ENCODE measurements at places on chromosomes 13 and 19.

DNA sequence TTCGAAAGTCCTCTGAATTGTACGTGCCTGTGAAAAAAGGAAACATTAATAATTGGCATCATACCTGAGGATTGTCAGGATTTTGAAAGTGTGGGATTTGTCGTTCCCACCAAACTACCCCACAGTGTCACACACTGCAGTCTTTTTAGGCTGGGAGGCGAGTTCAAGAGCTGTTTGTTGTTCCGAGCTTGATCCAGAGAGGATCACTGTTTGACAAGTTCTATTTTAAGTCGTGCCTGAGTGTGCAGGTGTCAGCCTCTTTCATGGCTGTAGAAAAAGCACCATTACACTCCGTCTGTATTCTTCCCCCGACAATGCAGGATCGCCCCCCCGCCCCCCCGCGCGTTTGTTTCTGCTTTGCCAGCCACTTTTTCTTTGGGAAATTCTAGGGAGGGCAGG lies 635 bp upstream of the NBEA start:
- DNase-seq, result no peak

DNA sequence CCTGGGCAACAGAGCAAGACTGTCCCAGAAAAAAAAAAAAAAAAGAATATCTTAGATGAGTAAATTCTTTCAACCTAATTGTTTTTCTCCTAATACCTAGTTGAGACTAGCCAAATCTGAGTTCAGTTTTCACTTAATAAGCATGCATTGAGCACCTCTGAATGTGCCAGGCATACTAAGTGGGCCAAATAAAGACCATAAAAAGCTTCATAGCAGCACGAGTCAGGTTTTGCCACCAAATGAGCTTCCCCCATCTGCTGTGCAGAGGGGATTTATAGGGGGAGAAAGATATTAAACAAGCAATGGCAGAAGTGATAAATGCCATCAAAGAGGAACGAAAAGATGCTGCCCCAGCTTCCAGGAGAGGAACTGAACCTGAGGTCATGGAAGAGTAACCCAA lies 11.4 kb downstream of the THSD1 start:
- no peak for DNase-seq

DNA sequence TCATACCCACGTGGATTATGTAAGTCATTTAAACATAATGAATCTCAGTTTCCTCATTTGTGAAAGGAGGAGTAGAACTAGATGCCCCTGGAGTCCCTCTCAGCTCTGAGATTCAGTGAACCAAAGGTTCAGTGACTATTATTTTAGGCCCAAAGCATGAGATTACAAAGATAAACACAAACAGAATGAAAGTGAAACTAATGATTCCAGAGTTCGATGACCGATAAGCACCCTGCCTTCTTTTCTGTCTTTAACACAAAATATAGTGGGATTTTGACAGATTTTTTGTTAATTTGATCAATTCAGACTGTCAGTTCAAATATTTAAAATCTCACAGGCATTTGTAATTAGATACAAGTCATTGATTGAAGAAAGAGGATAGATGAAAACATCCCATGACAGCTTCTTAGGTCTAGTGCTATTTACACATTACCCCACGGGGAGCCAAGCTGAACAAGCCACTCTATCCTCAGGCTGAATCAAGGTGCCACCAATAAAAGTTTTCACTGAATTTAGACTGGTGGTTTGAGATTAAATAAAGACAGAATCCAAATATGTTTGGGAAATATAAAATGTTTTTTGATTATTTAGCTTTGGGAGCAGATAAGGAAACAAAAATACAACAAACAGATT lies 64.6 kb upstream of the RAP2A start:
- DNase-seq, result no peak

DNA sequence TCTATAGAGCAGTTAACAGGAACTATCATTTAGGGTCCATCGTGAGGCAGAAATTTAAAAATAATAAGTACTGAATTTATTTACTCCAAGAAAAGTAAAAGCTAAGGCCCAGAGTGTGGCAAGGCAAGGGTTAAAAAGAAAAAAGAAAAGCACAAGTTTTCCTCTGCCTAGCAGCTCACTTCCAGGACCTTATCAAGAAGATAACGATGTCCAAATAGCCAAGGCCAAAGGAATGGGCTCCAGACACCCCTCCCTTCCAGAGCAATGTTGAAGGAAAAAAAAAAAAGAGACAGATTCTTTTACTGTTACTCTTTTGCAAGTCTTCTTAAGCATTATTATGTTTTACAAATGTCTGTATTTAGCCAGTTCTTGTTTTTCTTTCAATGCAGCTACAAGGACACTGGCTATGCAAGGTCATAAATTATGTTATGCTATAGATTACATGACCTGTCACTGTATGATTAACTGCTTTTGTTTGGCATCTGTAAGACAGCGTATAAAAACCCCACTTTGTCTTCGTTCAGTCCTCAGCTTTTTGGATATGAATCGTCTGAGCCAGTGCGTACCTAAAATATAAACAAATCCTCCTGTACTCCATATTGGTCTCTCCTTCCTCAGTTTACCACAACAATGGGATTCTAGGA lies 2.9 kb upstream of the ZNF700 start:
- DNase-seq, result no peak

- DNase-seq, result no peak
These were observed 55.1 kb upstream of the STARD13 start for GRCh38 chr13:33340631-33341030.

DNA sequence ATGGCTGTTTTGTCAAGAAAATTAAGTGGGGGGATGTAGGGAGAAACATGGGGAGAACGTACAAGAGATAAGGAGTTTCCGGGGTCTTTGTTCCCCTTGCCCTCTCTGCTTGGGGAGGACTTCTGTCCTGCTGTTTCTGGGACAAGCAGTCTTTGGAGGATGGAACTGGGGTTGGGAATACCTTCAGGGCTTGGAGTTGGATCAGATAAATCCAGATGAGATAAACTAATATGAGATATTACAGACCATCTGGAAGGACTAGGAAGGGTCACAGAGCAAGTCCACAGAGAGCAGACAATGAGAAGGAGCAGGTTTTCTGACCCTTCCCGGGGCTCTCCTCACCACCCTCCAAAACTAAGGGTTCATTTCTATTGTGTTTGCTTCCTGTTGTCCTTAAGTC lies 237.5 kb downstream of the TSHZ3 start:
- DNase-seq, result no peak

DNA sequence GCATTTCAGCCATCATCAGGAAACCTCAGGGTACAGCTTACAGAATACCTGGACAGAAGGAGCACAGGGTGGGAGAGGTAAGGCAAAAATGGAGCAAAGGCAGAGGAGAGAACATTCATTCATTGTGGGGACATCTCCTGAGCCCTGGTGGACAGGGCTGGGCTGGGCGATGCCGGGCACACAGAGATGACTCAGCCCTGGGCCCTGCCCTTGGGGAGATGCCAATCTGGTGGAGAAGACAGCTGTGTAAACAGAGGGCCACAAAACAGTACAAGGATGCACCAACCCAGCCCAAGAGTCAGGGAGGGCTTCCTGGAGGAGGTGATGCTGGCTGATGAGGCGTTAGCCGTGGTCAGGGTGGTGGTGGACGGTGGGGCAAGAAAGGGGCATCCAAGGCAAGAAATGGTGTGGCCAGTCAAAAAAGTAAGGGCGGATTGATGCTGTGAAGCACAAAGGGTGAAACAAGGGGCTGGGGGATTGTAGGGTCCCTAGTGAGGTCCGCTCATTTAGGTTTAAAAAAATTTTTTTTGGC lies 3.6 kb upstream of the HAS1 start:
- no peak for DNase-seq

DNA sequence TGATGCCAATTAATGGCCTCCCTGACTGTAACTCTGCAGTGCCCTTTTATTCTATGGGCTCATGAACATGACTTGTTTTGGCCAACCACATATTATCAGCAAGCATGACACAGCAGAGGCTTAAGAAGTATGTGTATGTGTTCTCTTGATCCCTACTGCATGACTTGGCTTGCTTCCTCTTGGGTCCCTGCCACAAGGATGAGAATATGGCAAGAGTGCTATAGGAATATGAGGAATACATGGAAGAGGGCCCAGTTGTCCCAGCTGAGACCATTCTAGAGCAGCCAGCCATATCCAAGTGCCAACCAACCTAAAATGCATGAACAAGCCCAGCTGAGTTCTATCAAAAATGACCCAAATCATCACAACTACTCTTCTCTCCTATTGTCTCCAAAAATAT lies 576.7 kb upstream of the PCDH9 start:
- DNase-seq, result no peak

GRCh38 chr19:10418485-10419199 lies 1.7 kb upstream of the PDE4A start:
- peak; percentile 47 for DNase-seq

- no peak for DNase-seq
These were observed 12.1 kb downstream of the CEBPA start for GRCh38 chr19:33290082-33290815.

- no peak for DNase-seq
These were observed 526.1 kb downstream of the KLF12 start for GRCh38 chr13:73608157-73608516.

DNA sequence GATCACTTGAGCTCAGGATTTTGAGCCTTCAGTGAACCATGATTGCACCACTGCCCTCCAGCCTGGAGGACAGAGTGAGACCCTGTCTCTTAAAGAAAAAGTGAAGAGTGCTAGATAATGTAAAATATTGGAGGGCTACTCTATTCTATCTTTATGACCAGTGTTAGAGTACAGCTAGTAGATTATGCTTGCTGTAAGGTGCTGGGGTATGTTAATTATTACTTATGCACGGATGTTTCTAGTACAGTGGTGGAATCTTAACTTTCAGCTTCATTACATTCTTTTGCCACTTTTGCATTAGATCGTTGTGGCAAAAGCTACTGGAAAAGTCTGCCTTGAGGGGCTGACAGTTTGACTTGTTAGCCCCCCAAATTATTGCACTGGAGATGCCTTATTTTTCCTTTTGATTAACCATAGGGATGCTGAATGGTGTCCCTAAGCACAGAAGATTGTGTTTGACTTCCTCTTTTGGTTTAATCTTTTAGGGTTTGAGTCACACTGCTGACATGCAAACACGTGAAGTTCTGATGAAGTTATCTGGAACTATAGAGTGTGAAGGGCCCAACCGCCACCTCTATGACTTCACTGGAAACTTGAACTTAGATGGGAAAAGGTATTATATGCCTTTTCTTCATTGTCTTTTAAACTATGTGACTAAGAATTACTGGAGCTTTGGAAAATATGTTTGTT lies 169.8 kb downstream of the ATP8A2 start:
- no peak for DNase-seq

DNA sequence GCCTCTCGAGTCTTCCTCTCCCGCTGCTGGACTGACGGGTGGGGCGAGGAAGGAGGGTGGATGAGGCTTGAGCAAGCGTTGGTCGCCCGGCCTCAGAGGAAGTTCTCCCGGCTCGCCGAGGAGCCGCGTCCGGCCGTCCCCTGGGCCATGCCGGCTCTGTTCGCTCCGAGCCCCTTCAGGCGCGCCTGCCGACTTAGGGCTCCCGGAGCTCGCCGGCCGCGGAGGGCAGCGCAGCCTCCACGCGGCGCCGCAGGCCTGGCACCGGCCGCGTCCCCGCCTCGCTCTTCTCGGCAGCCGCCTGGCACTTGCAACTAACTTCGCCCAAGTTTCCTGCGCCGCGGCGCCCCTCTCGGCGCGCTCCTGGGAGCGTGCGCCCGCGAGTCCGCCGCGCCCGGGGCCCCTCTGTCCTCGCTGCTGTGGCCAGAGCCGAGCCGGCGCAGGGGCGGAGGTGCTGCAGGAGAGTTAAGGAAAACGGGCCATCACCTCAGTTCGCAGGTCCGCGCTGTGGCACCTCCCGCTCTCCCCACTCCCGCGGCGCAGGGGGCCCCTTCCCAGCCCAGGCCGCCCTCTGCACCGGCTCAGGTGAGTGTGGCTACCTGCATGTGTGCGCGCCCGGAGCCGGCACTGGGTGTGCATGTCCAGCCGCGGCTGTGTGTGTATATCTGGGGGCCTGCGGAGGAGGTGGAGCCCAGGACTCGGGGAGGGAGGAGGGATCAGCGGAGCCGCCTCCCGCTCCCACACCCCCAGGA lies 641 bp upstream of the SOX21 start:
- DNase-seq, result no peak

- no peak for DNase-seq
These were observed 47.0 kb downstream of the CBY2 start for GRCh38 chr13:45748941-45749759.

GRCh38 chr19:58338825-58339558 lies 12.2 kb downstream of the ZSCAN22 start:
- DNase-seq, result no peak

GRCh38 chr13:26485786-26486185 lies 71.7 kb upstream of the WASF3 start:
- no peak for DNase-seq

DNA sequence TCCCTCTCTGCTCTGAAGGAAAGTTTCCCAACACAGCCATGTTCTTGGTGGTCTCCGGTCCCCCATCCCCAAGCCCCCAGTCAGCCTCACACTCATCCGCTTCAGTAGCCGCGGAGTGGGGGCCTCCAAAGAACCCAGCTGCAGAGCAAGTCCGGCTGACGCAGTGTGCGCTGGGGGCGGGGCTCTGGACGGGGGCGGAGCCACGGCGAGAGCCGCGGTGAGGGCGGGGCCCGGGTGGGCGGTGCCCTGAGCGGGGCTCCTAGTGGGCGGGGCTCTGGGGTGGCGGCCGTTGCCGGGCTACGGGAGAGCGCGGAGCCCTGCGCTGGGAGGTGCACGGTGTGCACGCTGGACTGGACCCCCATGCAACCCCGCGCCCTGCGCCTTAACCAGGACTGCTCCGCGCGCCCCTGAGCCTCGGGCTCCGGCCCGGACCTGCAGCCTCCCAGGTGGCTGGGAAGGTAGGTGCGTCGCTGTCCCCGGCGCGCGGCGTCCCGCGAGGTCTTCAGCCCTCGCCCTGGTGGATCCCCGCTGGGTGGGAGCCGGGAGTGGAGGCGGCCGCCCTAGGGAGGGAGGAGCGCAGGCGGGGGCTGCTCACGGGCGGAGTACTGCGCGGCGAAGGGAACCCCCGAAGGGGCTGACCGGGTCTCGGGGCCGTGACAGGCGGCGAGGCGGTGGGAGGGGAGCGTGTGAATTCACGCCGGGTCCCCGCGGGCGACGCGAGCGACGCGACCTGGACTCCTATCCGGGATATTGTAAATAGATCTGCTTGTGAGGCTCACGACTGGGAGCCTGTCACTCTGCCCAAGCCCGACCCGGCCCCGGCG lies 9.1 kb downstream of the TNFRSF19 start:
- peak; percentile 97 for DNase-seq

- no peak for DNase-seq
These were observed 81.7 kb upstream of the ARHGEF7 start for GRCh38 chr13:111033172-111034130.

GRCh38 chr19:10727685-10728201 lies 9.9 kb downstream of the DNM2 start:
- no peak for DNase-seq

DNA sequence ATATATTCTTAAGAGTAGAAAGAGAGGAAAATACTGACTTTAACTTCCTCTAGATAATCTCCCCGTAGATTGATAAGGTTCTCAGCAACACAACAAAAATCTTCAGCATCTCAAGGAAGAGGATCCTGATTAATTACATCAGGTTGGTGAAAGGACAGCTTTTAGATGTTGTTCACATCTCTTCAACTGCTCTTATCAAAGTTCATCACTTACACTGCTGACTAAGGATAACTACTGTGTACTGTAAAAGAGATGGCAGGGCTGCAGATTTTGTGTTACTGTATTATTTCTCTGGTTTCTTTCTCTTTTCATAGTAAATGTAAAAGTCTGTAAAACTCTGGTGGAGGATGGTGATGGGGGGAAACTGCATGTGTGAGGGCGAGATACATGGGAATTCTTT lies 133.7 kb downstream of the PCDH9 start:
- DNase-seq, result no peak
